ENCODE measurements at places on chromosomes 1 and 21.

GRCh38 chr1:244092964-244093638, 42.0 kb downstream of the ZBTB18 start:
- no peak for DNase-seq

GRCh38 chr1:27763358-27763757, 9.7 kb upstream of the STX12 start:
- DNase-seq: no peak

DNA sequence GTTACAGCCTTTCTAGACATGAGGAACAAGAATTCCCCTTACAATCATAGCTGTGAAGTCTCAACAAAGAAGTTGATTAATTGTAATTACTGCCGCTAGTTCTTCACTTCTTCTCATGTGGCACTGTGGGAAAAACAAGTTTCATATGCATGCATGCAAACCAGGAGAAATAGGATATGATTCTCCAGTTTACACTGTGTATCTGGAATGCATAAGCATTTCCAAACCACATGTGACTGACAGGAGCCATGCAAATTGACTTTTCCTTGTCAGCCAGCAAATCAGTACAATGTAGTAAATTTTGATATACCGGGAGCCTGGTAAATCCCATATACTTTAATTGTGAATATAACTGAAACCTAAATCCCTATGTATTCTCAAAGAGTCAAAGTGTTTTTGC, 279.3 kb downstream of the PAPPA2 start:
- DNase-seq: no peak

DNA sequence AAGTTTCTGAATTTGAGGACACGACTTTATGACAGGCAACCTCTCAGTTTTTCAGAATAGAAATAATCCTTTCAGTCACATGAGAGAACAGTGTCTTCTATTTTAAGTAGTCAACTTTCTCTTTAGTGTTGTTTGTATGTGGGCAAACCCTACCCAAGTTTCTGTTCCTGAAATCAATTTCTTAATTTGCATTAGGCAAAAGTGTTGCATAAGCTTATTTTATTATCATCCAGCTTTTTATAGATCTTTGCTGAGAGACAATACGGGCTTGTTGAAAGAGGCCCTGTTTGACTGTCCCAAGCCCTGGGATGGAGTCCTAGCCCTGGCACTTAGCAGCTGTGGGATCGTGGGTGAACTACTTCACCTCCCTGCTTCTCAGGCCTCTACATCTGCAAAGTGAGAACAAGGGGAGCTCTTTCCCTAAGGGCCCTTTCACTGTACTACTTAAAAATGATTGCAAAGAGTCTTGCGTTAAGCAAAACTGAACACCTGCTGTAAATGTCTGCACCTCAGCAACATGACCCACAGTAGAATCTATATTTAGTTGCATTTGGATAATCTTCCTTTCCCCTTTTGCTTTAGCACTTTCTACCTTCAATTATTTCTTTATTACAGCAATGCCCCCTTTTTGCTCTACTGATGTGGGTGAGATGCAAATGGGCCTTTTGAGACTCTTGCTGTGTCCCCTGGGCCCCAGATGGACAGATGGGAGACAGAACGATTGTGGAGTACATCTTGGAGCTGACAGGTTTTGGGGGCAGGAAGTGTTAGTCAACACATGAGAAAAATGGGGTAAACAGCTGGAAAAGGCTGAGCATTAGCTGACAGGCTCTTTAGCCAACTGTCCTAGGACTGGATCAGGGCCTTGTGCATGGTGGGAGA, 41.0 kb upstream of the SCAF4 start:
- no peak for DNase-seq

DNA sequence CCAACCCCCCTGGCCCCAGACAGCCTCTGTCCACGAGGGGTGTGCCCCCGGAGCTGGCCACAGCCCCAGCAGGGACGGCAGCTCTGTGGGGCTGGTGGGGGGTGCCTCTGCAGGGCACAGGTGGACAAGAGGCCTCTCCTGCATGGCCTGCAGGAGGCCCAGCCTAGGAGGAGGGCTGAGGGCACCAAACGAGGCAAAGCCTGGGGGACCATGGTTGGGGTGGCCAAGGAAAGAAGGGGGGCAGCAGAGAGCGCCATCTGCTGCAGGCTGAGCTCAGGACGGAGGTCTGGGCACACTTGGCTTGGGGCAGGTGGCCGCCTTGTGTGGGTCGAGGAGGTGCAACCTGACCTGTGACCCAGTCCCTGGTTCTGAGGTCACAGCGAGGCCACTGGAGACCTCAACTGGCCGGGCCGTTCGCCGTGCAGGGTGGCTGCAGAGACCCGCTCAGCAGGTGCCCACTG, 27.3 kb downstream of the RRP1 start:
- DNase-seq: no peak

DNA sequence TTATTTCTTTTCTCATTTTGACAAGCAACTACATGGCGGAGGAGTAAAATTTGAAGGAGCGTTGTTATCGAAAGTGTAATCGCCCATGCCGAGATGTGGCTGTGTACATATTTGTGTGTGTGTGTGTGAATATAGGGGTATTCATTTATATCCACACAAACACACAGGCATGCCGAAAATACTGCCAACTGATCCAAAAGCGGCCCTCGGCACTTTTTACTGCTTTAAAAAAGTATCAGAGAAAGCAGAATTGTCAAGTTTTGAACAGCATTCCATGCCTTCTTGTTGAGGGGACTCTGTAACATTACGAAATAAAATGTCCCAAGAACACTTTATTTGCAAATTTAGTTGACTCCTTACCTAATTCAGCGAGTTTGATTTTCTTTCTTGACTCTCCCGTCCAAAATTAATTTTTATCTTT, 1.1 kb downstream of the PBX1 start:
- no peak for DNase-seq

DNA sequence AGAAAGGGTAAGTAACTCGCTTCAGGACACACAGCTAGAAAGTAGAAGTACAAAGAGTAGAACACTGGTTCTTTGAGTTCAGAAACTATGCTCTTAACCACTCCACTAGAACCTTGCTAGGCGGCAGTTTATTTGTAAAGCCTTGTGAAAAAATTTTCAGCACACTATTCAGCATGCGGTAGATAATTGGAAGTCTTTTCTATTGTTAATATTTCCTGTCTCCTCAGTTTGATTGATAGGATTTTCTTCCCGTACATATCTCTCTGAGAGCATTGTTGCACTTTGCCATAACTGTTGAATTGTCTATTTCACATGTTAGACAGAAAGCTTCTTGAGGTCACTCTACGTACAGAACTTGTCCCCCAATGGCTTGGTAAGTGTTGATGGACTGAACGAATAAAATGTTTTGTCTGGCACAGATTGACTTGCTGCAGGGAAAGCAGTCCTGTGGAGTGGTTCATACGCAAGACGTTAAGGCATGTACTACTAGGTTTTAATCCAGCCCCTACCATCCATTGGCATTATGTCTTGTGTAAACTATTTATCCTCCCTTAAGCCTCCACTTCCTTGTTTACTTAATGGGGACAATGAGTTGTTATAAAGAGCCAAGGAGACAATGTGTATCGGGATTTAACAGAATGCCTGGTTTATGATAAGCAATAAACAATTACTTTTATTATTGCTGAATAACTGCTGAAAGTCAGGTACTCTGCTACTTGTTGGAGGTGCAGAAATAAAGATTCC, 35.8 kb downstream of the C1orf21 start:
- no peak for DNase-seq

DNA sequence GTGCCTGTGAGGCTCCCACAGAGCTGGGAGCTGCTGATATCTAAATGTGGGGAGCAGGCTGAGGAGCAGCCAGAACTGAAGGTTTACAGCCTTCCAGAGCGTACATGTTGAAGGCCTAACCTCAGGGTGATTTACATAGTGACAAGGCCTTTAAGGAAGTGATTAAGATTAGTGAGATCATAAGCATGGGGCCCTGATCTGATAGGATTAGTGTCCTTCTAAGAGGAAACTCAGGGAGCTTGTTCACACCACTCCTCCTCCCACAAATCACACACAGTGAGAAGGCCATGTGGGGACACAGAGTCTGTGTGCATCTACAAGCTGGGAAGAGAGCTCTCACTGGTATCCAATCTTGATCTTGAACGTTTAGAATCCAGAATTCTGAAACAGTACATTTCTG, 92.3 kb upstream of the NBPF6 start:
- no peak for DNase-seq

- DNase-seq: no peak
Measured at GRCh38 chr1:8660411-8660828, 157.0 kb downstream of the RERE start.

- no peak for DNase-seq
Measured at GRCh38 chr1:232627645-232628334, 2.1 kb downstream of the SIPA1L2 start.

- DNase-seq: no peak
Measured at GRCh38 chr1:232183802-232184201, 446.1 kb downstream of the SIPA1L2 start.

- no peak for DNase-seq
Measured at GRCh38 chr1:209368864-209369598, 214.5 kb upstream of the CAMK1G start.

GRCh38 chr1:212402666-212403321, 11.9 kb downstream of the PACC1 start:
- no peak for DNase-seq

DNA sequence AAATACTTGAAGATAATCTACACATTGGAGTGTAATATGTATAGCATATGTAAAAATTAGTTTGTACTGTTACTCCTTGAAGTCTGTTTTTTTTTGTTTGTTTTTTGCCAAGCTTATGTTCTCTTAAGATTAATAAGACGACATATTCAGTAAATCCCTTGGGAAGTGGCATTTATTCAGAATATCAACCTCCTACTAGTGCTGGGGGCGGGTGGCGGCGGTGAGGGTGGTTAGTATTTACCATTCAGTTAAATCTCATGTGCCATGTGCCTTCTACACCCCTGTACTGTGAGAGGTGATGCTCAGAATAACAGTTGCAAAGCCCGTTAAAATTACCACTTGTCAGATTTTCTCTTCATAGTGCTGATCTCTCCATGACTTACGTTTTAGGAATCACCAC, 3.0 kb downstream of the BACH1 start:
- DNase-seq: no peak

- DNase-seq: no peak
Measured at GRCh38 chr1:208929575-208929974, 653.9 kb upstream of the CAMK1G start.

GRCh38 chr1:30783256-30783915, 25.8 kb upstream of the LAPTM5 start:
- peak; percentile 63 for DNase-seq

DNA sequence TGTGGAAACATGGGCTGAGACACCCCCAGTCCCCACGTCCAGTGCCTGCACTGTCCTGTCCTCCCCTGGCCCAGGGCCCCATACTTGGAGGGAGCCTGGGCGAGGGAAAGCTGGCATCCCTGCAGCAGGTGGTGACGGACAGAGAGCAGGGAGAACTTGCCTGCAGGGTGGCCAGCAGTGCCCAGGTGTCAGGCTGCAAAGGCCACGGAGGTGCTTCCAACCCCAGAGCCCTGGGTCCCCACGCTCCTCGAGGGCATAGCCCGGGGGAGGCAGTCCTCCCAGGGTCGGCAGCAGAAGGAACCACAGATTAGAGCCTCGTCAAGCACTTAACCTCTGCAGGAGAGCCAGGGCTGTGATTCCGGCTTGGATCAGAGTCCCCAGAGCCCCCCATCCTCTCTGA, 77.5 kb downstream of the ARHGEF16 start:
- no peak for DNase-seq

DNA sequence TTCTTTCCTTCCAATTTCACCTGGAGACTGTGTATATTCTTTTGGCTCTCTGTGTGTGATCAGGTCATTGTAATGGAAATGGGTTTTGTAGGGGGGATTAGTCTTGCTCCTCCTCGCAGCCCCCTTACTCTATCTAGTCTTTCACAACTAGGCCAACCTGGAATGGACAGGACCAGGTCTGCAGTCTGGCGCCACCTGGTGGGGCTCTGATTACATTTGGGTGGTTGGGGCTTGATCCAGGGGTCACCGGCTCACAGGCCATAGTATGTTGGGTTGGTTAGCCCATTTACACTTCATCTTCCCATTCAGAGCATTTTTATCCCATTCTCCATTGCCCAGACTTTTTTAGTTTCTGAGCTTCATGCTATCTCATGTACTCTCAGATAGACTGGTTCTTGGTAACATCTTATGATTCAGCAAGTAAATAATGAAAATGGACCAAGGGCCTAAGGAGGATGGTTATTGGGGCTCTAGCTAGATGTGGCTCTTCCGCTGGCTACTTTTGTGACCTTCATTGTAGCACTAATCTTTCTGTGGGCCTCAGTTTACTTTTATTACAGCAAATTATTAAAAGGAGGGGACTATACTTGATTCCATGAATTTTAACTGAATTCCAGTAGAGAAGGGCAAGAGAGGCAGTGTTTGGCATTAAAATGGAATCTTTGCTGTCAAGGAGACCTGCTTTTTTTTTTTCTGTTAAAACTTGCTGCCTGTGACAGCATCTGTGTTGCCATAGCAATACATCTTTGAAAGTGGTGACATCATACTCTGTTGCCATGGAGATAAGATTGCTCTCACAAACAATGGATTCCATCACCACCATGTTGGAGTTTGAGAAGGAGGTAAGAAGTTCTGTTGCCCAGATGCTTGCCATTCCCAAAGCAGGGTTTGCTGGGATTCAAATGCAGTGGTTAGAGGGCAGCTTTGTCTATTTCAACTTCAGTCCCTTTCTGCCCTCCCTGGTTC, 150.1 kb downstream of the PLXNA2 start:
- DNase-seq: peak; percentile 33

DNA sequence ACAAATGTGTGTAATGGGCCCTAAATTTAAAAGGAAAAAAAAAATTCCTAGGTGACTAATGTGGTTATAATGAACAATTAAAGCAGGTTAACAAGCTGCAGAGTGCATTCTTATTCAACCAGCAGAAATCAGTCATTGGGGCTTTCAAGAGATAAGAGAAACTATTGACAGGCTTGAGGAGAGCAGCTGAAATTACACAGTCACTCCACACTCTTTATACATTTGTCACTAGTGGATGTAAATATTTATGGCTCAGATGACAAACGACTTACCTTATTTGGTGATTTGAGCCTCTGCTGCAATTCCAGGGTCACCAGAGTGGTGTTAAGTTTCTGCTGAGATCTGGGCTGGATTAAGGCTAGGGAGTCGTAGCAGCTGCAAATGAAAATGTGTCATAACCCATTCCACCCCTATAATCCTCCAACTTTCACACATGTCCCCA, 896.3 kb downstream of the TTLL7 start:
- no peak for DNase-seq

DNA sequence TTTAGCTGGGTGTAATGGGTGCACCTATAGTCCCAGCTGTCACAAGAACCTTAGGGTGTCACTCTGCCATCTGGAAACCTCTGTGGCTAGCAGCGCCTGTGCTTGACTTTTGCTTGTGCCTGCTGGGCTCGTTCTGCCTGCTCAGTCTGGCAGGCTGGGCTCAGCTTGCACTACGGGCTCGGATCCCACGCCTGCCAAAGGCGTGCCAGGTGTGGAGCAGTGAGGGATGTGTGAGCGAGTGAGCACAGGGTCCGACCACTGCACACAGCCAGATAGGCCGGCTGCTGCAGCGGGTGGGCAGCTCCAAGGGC, 2.8 kb upstream of the LSM10 start:
- DNase-seq: peak; percentile 47

GRCh38 chr1:4053774-4054173, 153.7 kb upstream of the C1orf174 start:
- no peak for DNase-seq

- DNase-seq: no peak
Measured at GRCh38 chr1:43985984-43986595, 5.3 kb upstream of the CCDC24 start.

All from HL-60 (cell line).